Tibial nerve (tissue), 4 donors: ENCODE measurements at places on chromosomes 1 and 21.
A peak's percentile ranks its signal among the peaks of the same experiment; 100 is the strongest.

DNA sequence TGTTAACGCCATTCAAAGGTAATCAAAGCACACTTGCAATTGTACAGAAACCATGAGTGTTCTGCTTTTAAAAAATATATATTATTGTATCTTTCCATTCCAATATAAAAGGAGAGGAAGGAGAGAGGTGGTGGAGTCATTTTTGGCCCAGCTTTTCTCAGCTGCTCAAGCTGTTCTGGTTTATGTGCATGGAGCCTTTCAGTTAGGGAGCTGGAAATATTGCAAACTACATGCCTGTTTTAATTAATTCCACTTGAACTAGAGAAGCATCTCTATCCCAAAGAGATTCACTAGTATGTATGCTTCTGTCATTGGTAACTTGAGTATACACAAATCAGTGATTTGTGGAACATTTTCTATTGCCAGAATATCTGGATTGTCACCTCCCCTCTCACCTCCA, 28.5 kb upstream of the C1orf105 start:
- DNase-seq, result no peak

- no peak for DNase-seq
Observed at GRCh38 chr1:79839882-79840281, 833.4 kb upstream of the ADGRL4 start.

DNA sequence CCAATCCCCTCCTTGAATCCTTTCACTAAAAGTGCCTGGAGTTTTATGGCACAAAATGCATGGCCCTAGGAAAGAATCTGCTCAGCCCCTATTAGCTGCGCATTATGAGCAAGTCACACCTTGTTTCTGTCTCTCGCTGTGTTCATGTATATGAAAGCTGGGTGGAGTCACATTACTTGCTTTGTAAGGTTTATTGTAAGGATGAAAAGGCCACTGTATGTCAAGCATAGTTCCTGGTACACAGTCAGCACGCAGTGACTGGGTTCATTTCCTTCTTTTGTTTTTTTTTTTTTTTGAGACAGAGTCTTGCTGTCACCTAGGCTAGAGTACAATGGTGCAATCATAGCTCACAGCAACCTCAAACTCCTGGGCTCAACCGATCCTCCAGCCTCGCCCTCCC, 6.7 kb upstream of the SLC9A1 start:
- DNase-seq, result no peak

DNA sequence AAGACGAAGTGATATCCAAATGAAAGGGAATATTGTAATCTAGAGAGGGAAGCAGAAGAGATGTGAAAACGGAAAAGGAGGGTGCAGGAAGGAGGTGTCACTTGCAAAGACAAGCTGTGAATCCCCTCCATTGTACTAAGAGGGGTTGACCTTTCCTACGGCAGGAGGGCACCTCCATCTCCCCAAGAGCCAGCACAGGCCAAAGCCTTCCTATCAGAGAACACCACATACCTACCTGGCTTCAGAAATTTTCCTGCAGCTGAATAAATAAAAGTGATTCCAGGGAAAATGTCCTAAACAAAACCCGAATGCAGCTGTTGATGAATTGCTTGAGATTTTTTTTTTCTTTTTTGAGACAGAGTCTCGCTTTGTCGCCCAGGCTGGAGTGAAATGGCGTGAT, 14.3 kb downstream of the KANK4 start:
- no peak for DNase-seq

- no peak for DNase-seq
Observed at GRCh38 chr1:22841860-22842281, 130.8 kb downstream of the LACTBL1 start.

DNA sequence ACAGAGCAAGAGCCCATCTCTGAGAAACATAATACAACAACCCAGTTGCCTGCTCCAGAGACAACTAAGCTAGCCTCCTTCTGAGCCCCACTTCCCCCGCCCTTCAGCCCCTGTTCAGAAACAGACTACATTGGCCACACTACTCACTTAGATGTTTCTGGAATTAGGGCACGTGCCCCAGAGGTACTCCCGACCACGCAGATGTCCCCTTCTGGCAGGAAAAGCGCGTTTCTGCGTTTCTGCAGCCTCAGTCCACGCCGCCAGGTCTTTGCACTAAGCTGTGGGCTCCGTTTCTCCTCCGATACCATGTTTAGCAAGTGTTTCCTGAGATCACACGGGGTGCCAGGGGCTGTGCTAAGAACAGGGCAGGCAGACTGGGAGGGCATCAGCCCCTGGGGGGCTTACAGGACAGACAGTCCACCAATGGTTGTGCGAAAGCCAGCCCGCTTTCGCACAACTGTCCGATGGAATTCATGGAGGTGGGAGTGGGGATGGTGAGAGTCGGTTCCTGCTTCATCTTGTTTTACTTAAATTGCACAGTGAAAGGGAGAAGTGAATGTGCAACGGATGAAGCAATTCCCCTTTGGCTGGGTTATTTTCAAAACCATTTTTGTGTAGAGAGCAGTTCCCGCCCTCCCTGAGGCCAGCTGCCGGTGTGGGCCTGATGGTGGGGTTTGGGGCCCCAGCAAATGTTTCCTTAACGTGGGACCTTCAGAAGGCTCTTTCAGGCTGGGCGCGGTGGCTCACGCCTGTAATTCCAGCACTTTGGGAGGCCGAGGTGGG, 2.7 kb downstream of the PIK3CD start:
- DNase-seq, result no peak

DNA sequence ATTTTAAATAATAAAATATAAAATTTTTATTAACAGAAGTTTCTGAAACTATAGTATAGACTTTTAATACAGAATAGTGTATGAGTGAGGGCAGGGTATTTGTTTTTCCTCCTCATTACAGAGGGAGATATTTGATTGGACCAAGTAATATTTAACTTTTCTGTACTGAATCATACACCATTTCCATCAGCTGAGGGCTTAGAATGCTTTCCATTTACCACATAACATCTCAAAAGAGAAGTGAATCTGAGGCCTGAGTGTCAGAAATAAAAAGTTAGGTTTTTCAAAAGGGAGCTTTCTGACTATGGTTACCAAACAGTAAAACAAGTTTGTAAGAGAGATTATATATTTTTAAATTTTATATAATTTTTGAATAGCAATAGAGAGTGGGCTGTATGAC, 29.5 kb downstream of the TLCD4 start:
- no peak for DNase-seq

- no peak for DNase-seq
Observed at GRCh38 chr1:118304722-118305359, 119.8 kb upstream of the SPAG17 start.

DNA sequence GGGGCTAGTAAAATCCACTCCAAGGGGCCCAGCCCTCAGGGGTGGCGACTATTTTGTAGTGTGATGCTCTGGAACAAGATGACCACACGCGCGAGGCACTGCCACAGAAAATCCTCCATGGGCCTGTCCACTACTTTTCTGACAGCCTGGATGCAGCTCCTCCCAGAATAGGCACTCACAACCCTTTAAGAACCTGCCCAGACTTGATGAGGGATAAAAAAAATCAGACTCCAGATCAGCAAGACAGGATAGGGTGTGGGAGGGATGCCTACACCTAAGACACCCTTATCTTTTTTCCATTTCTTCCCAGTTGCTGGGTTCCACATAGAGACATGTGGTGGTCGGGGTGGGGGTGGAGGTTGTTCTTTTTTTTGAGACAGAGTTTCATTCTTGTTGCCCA, 33.5 kb downstream of the PCAT6 start:
- DNase-seq, result no peak

- DNase-seq, result no peak
Observed at GRCh38 chr1:7104339-7104738, 319.1 kb downstream of the CAMTA1 start.

- no peak for DNase-seq
Observed at GRCh38 chr21:27796106-27796505, 829.2 kb upstream of the ADAMTS5 start.

DNA sequence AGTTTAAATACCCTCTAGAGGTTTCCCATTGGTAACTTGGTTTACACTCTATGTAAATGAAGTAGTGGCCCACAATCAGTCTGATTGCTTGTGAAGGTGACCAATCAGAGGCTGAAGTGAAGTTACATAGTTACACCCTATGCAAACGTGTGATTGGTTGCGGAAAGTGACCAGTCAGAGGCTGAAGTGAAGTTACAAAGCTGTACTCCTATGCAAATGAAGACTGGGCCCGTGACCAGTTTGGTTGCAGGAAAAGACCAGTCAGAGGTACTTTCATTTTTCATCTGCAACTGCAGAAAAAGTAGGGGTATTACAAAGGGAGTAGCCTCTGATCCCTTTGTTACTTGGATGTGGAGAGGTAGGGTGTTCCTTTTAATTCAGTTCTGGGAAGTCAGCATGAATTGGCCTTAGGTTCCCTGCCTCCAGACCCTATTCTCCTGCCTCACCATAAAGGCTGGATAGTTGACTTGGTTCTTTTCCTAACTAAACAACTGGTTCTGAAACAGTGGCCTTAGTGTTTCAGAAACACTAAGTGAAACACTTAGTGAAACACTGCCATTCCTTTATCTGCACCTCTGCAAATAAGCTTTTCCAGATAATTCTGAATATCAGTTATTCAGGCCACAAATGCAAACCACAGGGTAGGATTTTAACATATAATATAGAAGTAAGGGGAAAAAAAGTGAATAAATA, 39.3 kb downstream of the MAGI3 start:
- DNase-seq, result no peak

DNA sequence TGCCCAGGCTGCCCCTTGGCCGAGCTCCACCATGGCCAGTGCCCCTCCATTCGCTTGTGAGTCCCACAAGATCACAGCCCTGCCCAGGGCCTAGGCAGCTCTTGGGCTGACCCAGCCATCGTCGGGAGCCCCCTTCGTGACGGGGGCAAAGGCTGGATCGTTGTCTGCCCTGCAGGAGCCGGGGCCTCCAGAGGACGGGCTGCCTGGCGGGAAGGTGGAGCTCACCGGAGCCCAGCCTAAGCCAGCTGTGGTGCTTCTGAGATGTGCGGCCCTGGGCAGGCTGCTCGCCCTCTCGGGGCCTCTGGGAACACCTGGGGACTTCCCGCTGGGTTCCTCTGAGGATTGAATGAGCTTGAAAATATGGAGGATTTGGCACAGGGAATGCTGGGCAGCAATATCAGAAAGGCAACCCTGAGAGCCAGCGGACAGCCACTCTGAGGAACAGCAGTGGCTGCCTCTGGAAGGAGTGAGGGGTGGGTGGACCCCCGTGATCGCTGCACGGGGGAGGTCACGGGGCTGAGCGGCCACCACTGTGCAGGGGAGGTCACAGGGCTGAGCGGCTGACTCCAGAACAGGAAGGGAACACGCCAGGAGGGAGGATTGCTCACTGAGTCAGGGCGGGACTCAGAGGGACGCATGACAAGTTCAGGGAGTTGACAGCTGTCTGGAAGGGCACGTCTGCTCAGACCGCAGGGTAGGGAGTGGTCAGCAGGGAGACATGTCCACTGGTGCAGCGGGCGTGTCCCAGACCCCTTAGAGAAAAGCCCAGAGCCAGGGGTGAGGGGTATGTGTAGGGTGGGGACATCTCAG, 19.3 kb downstream of the TP73 start:
- DNase-seq, result no peak

DNA sequence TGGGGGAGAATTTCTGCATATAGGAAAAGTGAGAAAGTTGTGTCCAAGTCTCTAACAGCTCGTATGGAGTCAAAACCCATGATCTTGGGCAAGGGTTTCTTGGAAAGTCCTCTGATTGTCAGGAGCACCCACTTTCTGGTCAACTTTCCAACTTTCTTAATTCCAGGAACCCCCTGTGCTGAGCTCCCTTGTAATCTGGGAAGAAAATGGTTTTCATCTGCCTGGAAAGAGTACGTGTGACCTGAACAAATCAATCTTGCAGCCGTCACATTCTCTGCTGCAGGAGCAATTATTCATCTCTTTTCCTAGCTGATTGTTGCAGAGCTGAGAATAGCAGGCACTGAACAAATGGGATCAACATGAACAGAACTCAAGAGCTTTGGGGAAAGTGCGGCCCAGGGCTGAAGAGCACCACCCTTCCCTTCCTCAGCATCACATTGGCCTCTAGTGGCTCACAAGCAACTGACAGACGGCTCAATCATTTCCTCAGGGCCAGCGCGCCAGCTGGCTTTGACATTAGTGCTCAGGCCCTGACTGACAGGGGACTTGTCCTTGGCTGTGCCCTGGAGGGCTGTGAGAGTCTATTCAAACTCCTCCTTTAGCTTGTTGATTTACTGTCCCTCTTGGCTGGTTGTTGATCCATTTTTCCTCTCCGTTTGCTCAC, 295.2 kb downstream of the HLX start:
- no peak for DNase-seq

- DNase-seq, result no peak
Observed at GRCh38 chr21:35351434-35351833, 302.3 kb upstream of the RUNX1 start.

- no peak for DNase-seq
Observed at GRCh38 chr1:55478742-55479141, 263.6 kb upstream of the USP24 start.

- peak; percentile 37 for DNase-seq
Observed at GRCh38 chr1:159829273-159829634, 2.6 kb downstream of the SLAMF8 start.

DNA sequence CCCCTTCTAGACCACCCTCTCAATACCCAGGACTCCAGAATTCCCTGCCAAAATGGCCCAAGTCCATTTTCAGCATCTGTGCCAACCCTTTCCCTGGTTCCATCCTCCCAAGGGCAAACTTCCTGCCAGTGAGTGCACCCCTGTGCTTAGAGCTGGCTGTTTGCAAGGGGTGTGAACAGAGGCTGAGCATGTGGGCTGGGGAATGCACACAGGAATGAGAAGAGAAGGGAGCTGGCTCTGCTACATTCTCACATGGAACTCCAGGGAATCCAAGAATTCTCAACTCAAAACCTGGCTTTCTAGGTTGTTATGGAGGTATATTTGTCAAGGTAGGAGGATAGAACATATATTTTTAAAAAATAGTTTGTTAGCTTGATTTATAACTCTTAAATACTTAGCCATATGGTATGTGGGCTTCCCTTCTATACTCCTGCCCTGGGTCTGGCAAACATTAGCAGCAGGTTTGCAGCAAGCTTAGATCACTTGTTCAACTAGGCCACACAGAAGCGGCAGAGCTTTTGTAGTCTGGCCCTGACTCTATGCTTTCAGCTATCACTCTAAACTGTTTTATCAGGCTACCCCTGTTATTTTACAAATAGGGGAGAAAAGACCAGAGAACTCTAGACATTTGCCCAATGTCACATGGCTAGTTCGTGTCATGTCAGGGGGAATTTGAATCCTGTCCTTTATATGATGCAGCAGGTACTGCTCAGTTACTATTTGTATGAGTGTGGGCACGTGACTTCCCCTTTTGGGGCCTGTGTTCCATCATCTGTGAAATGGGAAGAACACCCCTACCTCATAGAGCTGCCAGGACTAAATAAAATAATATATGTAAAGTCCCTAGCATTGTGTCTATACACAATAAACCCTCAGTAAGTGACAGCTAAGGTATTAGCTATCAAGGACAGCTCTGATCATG, 8.1 kb upstream of the STMN1 start:
- no peak for DNase-seq

GRCh38 chr1:5911157-5911556, 81.1 kb downstream of the NPHP4 start:
- DNase-seq, result no peak

GRCh38 chr1:53592521-53592982, 133.4 kb downstream of the DMRTB1 start:
- DNase-seq, result no peak
